ENCODE measurements at places on chromosomes 12 and 14.

DNA sequence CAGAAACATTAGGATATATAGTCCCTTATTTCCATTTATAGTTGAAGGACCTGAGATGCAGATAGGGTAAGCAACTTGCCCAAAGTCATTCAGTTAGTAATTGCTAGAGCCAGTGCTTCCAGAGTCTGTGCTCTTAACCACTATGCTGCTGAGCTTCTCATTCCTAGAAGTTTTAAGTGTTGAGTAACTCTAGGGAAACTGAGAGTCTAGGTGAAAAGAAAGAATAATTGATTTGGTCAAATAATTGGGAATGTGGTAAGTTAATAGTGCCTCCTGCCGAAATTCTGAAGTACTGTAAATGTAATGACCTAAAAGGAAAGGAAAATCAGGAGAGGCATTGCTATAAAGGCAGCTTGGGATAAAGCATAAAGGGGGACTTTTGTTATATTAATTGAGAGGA lies 14.1 kb downstream of the PYROXD1 start:
- DNase-seq: no peak

DNA sequence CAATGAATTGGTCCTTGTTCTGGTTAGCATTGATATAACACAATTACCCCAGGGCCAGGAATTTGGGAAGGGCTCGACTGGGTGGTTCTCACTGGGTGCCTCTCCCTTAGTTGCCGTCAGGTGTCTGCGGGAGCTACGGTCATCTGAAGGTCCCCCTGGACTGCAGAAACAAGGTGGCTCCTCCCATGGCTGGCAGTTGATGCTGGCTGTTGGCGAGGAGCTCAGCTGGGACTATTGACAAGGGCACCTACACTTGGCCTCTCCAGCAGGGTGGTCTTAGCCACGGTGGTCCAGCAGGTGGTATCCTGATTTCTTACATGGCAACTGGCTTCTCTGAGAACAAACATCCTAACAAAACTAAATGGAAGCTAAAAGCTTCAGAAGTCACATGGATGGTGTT lies 41.0 kb upstream of the RGS6 start:
- no peak for DNase-seq

GRCh38 chr14:84129007-84129406 lies 1400.9 kb upstream of the FLRT2 start:
- no peak for DNase-seq

DNA sequence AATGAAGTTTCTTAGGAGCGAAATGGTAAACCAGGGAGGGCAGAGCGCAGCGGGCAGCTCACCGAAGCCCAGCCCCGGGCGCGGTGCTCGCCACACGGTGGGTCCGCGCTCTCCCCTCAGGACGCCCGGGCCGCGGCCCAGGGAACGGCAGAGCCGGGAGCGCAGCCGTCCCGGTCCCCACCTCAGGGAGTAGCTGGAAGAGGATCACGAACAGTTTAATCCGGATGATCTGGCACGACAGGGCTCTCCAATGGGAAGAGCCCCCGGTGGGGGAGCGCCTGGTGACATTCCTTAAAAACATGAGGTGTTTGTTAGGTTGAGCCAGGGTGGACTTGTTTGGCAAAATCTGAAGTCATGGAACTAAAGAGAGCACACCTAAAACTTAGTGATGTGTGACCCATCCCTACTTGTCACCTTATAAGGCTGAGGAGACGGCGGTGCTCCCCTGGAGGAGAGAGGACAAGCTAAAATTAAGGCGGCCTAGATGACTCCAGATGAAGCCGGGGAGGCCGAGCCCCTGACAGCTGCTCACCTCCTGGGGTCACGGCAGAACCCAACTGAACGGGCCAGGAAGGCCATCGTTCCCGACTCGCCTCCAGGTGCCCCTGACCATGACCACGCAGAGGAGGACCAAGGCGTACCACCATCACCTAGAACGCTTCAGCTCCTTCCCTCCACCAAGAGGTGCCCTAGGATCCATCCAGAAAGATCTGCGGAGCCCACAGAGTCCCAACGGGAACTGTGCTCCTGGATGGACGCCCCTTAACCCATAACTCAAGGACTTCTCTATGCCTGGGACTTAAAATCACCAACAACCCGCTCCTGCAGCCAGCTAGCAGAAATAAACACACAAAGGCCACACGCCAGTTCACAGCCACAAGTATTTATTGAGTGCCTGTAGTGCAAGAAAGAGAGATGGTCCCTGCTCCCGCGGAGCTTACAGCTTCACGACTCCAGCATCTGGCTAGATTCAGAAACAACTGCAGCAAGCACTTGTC lies 866 bp upstream of the PITPNM2 start:
- DNase-seq: no peak

GRCh38 chr14:32820682-32821081 lies 118.0 kb upstream of the NPAS3 start:
- no peak for DNase-seq

DNA sequence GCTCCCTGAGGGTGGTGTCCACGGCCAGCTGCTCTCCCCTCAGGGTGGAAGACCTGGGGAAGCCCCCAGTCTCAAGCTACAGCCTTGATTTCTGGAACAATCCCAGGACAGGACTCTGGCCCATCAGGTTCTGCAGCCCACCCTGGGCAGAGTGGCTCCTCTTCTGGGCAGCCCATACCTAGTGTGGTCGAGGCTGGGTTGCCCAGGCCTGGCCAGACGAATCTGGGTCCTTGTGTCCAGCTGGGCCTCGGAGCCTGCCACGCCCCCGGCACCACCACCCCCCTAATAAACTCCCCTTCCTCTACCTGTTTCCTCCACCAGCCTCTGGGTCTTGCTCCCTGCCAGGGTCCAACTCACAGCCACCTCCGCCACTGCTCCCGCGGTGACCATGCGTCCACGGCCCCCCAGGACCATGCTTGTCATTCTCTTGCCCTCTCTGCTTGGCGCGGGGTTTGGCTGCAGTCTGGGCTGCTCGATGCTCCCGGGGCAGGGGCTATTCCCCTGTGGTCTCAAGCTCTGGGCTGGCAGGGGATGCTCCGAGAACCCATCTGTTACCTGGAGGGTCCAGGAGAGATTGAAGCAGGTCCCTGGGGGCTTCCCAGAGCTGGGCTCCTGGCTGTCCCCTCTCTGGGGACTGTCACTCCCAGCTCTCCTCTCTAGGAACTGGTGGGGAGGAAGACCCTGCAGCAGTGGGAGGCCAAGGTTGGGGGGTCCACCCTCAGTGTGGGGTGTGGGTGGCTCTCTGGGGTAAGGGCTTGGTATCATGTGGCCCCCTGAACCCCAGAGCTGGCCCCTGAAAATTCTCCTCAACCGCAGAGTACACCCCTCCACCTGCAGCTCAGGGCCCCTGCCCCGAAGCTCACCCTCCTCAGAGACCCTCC lies 8.7 kb upstream of the GPR132 start:
- no peak for DNase-seq

GRCh38 chr14:72521045-72521444 lies 372.9 kb downstream of the DPF3 start:
- no peak for DNase-seq

DNA sequence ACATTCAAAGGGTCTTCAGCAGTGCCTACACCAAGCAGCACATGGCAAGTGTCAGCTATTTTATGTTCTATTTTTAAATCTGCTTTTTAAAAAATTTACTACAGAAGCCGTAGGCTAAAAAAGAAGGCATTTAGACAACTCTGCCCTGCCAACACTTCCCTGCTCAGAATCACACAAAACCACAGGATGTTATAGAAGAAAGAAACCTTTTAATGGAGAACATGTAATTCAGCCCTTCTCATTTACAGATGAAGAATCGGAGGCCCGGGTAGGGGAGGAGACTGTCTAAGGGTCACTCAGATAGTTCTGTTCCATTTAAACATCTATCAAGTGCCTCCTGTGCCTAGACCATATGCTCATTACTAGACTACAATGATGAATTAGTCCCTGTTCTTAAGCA lies 171.8 kb upstream of the NTF3 start:
- no peak for DNase-seq

DNA sequence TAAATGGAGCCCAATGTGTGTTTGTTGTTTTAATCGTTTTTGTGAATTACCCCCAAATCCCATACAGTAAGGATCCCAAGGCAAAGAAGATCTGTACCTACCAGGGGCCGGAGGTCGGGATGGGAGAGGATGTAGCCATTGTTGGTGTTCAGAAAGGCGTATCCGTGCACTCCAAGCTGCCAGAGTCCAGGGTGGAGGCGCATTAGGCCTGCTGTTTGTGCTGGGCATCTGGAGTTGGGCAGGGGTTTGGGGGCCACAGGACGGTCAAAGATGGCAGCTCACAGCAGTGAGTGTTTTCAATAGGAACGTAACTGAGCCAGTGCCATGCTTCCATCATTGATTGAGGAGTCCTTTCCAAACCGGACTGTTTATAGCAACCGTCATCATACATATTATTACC lies 40.2 kb downstream of the CACNA2D4 start:
- no peak for DNase-seq

GRCh38 chr12:52137746-52138145 lies 54.1 kb downstream of the KRT80 start:
- DNase-seq: no peak

GRCh38 chr14:95761436-95761835 lies 47.5 kb upstream of the TCL1A start:
- no peak for DNase-seq

Data from GM19239 (cell line).